ENCODE measurements at places on chromosomes 7 and 10. TPM values are rescaled to one million over a fixed set of nuclear protein-coding genes. Genes with fewer than 3 reads are reported as not detected.

Gene OPALIN
- total RNA-seq, result not detected

Gene OPN4
- not detected for total RNA-seq

GRCh38 chr7:143002106-143002505 is 24.8 kb downstream of the OR9A2 start:
- DNase-seq, result peak; percentile 14

Gene TMEM168
- total RNA-seq, result 21.2 TPM

GRCh38 chr10:11699550-11700097 is 42.6 kb upstream of the ECHDC3 start:
- DNase-seq, result no peak

DNA sequence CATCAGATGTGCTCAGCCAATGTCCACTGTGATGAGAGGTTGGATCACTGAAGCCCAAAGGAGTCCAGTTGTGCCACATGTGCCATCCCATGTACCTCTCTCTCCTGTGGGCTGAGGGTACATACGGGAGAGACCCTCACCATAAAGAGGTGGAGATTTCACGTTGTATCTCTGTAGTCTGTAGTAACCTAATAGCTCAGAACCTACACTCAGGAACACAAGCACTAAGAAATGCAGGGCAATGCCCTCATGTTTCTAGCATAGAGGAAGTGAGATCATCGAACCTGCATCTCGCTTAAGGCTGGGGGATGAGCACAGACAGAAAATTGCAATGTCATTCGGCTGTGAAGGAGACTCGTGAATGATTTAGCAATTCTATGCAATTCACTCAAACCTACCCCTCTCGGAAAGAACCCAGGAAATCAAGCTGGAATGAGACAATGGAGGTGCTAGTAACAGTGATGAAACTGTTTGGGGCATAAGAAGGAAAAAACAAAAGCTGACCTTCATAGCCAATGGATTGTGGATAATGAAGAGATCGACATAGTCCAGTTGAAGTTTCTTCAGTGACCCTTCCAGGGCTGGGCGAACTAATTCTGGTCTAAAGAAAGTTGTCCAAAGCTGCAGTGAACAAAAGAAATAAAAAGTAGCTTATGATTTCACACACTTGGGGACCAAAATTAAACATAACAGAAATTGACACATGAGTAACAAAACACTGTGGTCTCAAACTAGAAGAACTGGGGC is 80.3 kb upstream of the UCN3 start:
- peak; percentile 68 for DNase-seq

GRCh38 chr10:100303724-100304319 is 17.3 kb upstream of the BLOC1S2 start:
- peak; percentile 28 for DNase-seq

DNA sequence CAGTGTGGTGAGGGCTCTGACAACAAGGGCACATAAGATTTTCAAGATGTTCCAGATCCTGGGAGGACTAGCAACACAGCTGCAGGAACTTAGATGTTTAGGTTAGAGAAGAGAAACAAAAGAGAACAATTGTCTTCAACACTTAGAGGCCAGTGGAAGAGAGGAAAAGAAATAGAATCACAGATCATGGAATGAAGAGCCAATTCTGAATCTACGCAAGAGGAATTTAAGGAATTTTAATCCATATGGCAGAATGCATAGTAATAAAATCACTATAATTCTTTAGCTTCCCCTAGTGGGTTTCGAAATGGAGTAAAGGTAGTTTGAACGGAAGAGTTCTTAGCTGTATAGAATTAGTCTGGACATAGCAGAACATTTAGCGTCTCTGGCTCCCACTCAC is 114.6 kb upstream of the LRRTM3 start:
- no peak for DNase-seq

DNA sequence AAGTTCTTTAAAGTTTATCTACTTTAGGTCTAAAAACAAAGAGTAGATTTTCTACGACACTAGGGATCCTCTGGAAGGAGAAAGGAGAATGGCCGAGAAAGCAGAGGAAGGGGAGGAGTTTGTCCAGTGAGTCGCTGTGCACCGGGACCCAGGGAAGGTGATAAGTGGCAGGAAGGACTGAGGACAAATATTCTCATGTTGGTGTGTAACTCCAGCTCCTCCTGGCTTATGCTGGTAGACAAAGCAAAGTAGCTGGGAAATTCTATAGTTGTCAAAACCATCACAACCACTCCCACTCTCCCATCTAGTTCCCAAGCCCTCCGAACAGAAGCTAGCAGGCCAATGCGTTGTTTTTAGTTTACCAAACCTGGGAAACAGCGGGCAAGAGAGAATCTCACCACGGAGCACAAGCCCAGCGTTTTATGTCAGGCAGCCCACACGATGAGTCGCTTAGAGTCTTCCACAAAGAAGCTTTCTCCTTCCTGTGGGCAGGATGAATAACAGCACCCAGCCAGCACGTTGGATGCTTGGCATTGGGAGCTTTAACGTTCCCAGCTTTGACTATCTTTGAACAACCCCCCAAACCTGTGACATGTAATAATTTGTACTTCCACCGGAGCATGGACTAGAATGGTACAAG is 32.9 kb upstream of the JCAD start:
- DNase-seq, result no peak

Gene HOXA3
- 11.7 TPM for total RNA-seq

DNA sequence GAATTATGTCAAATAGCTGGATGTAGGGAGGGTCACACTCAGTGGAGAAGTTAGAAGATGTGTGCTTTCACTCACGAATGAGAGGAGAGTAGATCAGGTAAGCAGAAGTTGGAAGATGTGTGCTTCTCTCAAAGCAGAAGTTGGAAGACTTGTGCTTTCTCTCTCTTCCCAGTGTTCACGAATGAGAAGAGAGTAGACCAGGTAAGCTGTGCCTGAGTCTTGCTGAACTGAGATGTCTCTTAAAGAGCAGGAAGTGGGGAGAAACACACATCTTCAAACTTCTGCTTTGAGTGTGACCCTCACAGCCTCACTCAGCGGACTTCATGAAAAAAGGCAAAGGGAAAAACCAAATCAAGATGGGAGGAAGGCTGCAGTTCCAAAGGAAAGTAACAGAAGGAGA is 7.0 kb upstream of the TMEM243 start:
- DNase-seq, result no peak

DNA sequence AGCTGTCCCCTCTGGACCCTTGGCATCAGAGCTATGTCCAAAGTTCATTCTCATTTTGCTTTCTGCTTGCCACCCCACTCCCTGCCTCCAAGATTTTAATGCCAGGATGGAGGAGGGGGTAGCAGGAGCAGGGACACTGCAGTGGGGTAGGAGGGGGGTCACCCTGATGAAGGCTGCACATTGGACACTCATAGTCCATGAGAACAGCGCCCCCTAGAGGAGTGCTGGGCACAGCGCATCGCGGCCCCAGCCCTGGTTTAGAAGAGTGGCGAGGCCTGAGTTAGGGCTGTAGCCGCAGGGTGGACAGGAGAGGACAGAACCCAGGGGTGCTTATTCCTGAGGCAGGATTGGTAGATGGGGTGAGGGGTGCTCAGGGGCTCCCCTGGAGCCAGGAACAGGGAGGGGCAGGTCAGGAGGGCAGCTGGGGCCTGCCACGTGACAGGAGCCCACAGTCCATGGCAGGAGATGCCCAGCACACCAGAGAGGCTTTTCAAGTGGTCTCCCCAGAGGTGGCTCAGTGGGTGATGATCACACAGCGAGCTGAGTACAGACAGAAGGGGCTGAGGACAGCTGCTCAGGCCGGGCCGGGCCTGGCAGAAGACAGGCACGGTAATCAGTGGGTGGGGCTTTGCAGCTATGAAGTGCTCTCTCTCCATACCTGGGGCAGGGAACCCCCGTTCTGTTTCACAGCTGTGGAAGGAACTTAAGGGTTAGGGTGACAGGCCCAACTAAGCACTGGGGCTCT is 71.4 kb downstream of the NEURL1 start:
- no peak for DNase-seq

DNA sequence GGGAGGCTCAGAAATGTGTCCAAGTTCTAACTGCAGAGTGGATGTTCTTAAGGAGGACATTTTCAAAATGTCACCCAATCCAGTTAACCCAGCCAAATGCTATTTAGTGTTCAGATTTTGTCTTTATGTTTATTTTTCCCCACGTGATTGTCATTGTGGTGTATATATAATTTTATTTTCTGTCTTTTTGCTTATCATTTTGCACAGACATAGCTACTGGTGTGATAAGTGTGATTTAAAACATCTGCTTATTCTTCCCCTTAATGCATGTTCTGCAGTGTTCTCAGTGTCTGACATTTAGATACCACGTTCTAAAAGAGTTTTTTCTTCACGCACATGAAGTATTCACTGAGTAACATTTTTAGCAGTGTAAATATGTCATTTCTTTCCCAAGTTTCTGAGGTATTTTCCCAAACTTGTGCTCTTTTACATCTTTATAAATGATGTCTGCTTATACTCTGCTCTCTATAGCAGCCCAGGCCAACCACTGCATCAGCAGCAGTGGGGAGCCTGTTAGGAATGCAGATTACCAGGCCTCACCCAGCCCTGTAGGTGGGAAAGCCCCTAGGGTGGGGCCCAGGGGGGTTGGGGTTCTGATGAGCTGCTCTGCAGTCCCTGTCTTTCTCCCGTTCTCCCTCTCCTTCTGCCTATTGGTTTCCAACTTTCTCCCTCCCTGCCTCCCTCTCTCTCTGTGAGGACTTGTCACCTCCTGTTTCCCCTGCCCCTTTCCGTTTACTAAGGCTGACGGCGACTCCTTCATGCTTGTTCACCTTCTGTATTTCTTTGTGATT is 20.8 kb downstream of the ADCY1 start:
- DNase-seq, result no peak

DNA sequence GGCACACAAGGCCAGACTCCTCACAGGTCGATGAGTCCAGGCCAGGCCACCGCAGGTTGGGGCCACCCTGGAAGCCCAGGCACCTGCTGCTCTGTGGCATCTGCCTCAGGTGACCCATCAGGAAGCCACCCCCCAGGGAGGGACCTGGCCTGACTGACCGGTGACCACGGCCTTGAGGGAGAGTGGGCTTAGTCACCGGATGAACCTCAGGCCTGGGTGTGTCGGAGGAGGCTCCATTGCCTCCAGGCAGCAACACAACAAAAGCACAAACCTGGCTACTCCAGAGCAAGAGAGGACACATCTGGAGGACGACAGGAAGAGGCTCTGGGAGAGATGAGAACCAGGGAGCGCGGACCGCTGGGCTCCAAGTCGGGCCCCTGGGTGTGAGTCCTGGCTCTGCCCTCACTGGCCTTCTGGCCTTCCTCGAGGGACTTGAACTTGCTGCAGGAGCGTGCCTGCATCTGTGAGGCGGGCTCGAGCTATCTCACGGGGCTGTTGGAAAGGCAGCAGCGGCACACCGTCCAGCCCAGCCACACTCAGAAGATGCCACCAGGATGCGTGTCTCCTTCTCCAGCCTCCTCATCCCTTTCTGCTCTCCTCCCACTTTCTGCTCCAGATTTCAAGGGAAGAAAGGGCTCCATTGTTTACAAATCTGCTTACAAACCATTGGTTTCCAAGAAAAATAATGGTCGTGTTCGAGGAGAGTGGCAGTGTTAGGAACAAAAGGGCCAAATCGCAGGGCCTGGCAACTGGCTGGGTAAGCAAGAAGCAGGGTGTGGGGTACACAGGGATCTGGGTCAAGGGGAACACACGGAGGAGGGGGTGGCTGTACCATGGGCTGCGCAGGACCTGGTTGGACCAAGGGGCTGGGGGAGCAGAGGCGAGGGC is 152.9 kb downstream of the ADAM12 start:
- no peak for DNase-seq

DNA sequence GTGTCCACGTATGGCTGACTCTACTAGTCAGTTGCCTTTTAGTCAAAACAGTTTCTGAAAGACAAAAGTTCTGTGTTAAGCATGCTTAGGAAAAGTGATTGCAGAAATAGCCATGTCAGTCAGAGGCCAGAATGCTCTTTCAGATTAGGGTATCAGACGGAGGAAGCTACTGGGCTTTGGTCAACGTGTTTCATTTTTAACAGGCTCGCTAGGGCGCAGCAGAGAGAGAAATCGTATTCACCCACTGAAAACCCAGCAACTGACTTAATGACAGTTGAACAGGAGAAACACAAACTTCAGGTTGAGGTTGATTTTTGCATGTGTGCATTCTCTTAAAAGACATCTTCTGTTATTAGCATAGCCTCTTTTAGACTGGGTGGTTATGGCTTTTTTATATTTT is 322.6 kb upstream of the KIAA1217 start:
- DNase-seq, result no peak

- DNase-seq, result no peak
These were observed 4.7 kb downstream of the LRRC4 start for GRCh38 chr7:128026551-128026950.

DNA sequence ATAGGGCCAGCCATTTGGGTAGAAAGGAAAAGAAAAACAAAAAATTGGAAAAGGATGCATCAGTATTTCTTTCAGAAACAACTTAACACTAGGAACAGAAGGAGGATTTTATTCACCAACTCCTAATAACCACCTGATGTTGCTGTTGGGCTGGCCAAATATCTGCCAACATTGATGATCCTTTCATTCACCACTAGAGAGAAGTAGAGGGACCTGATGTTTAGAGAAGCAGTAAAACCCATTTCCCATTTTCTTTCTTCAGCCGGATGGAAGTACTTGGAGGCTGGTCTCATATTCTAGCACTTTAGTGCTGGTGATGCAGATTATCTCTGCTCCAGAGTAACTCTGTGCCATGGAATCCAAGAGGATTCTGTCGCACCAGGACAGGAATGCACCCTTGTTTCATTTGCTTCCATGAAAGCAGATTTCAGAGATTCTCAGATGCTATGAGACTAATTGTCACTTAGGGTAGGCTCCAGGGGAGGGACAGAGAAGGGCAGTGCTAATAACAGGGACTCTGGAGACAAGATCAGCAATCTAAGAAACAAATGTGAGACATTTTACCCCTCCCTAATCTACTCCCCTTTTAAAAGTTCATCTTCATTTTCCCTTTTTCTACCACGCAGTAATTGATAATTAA is 3.1 kb downstream of the KLLN start:
- DNase-seq, result peak; percentile 65

- DNase-seq, result no peak
These were observed 37.4 kb downstream of the AMZ1 start for GRCh38 chr7:2725178-2726105.

DNA sequence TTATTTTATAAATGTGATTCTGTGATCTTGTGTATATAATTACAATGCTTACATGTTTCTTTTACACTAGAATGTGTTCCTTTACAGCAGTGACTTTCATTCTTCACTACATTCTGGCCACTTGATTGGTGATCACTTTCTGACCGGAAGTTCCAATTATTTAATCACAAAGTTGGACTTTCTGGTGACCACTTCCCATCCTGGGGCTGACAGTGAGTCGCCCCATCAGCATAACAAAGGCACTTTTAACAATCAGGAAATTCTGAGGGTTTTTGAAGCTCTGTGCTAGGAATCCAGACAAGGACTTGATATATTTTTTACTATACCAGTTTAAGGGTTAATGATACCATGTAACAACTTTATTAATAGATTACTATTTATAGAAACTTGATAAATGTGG is 282.3 kb upstream of the KAT6B start:
- DNase-seq, result no peak
